ENCODE measurements at places on chromosomes 2 and 18. TPM values are rescaled to one million over a fixed set of nuclear protein-coding genes. Genes with fewer than 3 reads are reported as not detected.
A peak's percentile ranks its signal among the peaks of the same experiment; 100 is the strongest.

DNA sequence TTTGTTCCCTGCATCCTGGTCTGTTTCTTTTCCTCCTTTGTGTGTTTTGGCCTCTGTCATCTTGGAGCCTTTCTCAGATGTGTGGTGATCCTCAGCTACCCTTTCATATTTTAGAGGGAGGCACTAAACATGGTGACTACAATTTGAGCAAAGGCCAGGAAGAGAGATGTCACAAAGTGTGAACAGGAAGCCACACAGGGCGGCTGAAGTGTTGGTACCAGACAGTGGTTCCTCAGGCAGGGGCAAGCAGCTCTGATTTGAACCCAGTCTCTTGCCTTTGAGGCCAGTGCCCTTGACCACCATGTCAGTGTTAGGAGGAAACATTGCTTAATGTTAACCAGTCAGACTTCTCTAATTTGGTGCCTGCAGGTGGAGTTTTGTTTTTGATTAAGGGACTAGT is 9.2 kb downstream of the LRRFIP1 start:
- DNase-seq, result no peak

- no peak for DNase-seq
These were observed 55.9 kb downstream of the ZFP36L2 start for GRCh38 chr2:43170405-43171105.

- DNase-seq, result peak; percentile 93
These were observed at the start of gene WDR75 for GRCh38 chr2:189440947-189441708. Gene WDR75 (plus strand): TSS chr2:189441474. CDS start chr2:189441493, 19 bp downstream.

The PIK3C3 gene
- 14.3 TPM for total RNA-seq

DNA sequence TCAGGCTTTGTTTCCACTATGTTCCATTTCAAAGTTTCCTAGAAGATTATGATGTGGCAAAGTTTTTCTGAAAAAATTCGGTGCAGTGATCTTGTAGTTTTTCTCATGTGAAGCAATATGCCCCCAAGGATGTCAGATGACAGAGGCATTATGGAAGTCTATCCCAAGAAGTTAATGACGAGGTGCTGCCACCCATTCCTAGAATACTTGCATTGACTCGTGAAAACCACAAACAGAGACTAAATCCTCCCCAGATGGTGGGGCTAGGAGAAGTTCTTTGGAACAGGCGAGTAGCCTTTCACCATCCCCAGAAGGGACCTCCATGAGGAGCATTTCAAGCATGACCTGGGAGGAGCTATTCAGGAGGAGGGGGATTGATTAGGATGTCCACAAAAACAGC is 40.2 kb upstream of the COPS8 start:
- no peak for DNase-seq

The GKN2 gene
- total RNA-seq, result not detected

Data from MG63 (cell line).